ENCODE measurements at places on chromosomes 13 and 19.

GRCh38 chr13:113448885-113449692 lies 4.2 kb downstream of the ADPRHL1 start:
- DNase-seq: peak; percentile 92

GRCh38 chr19:49368711-49369358 lies 5.2 kb downstream of the DKKL1 start:
- DNase-seq: no peak

GRCh38 chr13:46178821-46179220 lies 3.2 kb downstream of the LCP1 start:
- no peak for DNase-seq

DNA sequence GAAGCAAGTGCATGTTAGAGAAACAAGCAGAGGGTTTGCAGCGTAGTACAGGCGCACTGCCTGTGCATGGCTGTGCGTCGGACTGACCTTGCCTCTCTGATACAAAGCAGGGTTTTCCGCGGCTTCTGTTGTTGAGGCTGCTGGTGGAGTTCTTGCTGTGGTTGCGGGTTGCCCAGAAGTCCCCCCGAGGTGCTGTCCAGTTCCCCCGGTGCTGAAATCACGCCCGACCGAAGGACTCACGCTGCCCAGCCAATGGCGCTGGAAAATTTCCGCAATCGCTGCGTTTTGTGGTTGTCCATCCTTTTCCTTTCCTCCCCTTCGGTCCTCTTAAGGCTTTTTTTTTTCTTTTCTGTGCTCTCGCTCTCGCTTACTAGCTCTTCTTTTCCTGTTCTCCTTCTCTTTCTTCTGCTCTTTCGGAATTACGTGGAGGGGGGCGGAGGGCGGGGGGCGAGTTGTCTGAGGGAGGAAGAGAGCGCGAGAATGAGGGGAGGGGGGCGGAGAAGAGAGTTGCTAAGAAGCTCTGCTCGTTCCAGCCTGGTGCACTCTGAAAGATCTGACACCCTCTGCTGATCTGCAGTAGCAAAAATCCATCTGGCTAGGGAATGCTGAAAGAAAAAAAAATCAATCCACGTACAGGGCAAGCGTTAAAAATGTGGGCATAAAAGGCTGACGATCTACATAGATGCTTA lies at the start of gene SLITRK1:
Gene SLITRK1, minus strand, starts transcription at position 558 of the 689 bp plus-strand sequence. CDS start 967 bp downstream, outside the sequence.
- peak; percentile 14 for DNase-seq

DNA sequence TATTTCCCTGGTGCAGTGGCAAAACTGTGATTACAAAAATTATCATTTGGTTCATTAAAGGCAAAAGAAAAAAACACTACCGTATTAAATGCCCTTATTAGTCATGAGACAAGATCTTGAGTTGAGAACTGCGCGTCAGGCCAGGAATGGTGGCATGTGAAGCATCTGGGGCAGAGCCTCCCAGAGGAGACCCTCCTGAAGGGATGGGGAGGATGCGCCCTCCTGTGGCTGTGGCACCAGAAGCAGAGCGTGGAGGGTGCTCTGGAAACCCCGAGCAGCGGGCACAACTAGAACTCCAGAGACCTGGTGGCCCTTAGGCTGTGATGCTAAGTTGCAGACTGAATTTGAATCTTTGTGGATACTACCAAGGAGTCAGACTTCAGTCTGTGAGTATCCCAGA lies 11.5 kb downstream of the CUL4A start:
- no peak for DNase-seq

DNA sequence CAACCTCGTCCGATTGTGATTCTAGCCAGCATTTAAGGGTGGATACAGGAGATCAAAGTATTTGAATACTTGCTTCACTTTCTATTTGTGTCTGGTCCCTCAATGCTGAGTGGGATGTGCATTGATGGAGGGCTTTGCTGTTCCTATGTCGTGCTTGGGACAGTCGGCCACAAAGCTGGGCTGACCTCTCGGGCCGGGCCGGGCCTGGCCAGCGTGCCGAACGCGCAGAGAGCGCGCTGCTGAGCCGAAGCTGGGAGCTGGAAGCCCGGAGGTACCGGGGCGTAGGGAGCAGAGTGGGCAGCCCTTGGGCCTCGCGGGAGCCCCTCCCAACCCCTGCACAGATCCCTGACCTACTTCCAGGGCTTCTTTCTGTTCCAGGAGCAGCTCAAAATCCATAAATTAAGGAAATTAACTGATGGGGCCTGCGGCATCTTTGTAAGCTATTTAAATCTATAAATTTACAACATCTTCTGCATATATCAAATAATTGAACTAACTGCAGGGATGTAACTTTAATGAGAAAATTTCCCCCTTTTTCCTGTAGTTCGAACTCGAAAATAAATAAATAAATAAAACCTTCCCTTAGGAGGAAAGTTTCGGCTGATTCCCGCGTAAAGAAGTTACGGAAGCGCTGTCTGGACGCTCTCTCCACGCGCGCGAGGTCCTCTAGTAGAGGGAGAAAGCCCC lies 1.8 kb upstream of the KCTD15 start:
- no peak for DNase-seq

DNA sequence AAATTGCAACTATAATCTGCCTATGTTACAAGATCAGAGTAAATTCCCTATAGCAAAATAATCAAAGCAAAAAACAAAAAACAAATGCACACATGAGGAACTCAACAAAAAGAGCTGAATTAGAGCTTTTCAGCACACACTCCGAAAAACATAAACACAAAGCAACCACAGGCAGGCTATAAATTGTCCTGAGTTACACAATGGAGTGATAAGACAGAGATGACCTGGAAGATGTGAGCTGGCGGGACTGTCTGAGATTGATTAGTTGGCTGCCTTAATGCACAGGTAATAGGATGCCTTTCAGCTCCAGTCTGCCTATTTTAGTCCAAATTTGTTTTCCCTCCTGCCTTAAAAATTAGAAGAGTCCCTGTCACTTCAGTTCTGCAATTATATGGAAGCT lies 159.0 kb upstream of the FNDC3A start:
- no peak for DNase-seq

DNA sequence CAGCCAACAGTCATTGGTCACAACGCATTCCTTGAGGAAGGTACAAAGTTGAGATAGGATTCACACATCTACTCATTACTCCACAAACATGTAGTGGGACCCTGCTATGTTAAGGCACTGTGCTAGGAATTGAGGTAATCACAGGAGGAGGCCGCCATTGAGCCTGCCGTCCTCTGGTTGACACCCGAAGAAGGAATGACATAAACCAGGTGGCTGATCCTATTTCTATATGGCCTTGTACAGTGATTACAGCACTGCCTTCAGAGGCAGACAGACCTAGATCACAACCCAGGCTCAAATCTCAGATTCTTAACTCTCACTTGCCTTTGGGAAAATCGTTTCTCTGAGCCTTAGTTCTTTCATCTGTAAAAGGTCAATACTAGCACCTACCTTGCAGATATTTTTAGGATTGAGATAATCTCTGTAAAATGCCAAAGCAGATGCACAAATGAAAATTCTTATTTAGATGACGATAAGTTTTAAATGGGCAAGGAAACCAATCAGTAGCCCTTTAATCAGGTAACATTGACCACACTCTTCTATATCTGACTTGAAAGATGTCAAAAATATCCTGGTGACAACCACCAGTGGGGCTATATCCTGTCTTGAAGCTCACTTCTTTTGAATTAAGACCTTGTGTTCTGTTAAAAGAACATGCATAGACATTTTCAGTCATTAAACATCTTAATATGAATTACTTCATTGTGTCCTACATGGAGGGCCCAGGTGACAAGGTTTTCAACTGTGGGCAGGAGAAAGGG lies 251.6 kb downstream of the KCTD12 start:
- no peak for DNase-seq

DNA sequence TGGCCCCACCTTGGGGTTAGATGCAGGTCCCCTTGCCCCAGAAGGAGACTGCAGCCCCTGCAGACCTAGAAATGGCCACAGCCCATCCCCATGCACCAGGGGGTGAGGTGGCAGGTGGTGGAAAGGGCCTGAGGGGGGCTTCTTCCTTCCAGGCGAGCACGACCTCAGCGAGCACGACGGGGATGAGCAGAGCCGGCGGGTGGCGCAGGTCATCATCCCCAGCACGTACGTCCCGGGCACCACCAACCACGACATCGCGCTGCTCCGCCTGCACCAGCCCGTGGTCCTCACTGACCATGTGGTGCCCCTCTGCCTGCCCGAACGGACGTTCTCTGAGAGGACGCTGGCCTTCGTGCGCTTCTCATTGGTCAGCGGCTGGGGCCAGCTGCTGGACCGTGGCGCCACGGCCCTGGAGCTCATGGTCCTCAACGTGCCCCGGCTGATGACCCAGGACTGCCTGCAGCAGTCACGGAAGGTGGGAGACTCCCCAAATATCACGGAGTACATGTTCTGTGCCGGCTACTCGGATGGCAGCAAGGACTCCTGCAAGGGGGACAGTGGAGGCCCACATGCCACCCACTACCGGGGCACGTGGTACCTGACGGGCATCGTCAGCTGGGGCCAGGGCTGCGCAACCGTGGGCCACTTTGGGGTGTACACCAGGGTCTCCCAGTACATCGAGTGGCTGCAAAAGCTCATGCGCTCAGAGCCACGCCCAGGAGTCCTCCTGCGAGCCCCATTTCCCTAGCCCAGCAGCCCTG lies 4.2 kb upstream of the F10 start:
- DNase-seq: no peak

GRCh38 chr19:57633832-57634131 lies 814 bp downstream of the ZNF211 start:
- no peak for DNase-seq

- DNase-seq: no peak
Measured at GRCh38 chr19:44689290-44690130, 9.4 kb upstream of the CEACAM16 start.

GRCh38 chr13:51230477-51231105 lies 8.4 kb downstream of the FAM124A start:
- no peak for DNase-seq

DNA sequence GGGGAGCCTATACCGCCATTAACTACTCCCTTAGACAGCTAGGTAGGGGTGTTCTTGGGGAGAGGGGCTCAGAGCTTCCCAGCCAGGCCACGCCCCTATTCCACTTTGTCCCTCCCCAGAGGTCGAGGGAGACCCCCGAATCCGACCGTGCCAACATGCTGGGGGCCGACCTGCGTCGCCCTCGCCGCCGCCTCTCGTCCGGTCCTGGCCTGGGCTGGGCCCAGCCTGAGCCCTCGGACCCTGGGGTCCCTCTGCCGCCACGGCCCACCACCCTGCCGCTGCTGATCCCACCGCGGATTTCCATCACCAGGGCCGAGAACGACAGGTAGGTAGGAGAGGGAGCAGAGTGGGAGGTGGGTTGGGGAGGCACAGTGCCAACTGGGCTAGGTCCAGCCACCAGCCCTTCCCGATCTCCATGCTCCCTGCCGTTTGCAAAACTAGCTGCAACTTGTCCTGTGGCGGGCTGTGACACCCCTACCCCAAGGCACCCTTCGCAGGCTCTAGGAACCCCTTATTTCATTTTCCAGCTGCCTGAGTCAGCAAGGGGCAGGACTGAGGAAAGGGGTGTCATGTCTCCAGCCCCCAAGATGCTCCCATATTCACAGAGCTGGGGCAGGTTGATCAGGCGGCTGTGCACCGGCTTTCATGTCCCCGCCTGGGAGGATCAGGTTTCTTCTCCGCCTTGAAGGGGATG lies 2.6 kb upstream of the PDE4A start:
- no peak for DNase-seq

GRCh38 chr13:23377983-23378632 lies 55.4 kb downstream of the SACS start:
- DNase-seq: no peak

DNA sequence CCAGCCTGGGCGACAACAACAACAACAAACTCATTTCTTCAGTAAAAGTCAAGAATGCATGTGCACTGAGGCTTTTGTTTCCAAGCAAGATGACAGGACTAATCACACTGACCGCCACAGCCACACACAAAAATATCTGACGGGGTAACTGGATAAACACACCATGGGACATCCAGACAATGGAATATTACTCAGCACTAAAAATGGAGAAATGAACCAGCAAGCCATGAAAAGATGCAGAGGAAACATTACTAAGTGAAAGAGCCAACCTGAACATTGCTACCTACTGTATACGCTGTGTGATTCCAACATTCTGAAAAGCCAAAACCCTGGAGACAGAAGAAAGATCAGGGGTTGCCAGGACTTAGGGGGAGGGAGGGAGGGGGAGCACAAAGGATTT lies 36.7 kb downstream of the FAAP24 start:
- DNase-seq: no peak

DNA sequence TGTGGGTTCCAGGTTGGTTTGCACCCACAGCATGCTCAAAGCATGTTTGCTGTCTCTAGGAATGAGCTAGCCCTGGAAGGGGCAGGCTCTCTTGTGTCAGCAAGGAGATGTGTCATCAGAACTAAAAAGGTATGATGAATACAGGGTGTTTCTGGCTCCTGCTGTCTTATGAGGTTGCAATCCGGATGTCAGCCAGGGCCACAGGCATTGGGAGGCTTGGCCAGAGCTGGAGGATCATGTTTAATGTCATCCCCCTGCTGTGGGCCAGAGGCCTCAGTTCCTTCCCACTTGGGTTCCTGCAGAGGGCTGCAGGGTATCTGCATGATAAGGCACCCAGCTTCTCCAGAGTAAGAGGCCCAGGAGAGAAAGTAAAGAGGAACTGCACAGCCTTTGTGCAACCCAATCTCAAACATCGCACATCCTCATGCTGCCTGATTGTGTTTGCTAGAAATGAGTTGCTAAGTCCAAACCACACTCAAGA lies 193.6 kb downstream of the COL4A1 start:
- DNase-seq: no peak

DNA sequence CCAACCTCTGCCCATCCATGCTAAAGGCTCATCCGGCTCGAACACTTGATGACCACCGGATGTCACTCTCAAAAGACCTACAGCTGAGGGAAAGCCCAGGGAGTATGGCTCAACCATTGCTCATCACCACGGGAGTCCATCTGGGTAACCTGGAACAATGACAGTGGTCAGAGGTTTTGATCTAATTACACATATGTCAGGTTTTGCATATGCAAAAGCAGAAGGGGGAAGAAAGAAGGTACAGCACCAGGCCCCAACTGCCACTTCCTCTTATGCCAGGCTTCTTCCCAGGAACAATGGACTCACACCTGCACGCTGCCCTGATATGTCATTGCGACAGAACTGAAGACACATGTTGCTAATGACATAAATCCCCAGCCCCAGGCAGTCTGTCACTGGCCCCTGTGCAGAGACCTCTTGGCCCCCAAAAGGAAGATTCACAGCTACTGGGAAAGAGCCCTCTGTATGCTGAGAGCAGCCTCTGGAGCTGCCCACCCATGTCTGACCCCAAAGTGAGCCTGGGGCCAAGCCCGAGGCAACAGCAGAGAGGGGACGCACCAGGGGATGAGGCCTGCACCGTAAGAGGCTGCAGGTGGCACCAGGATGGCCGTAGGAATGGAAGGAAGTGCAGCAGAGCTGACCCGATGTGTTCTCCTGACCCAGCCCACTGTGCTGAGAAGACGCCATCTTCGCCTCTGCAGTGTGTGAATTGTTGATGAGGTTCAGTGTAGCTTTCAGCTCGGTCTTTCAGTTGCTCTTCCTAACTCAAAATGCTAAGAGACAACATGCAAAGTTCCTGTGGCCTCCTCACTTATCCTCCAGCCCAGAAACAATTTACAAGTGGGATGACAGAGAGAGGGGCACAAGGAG lies 26.3 kb downstream of the EPS15L1 start:
- DNase-seq: no peak

GRCh38 chr13:111201304-111201940 lies 86.3 kb downstream of the ARHGEF7 start:
- no peak for DNase-seq

- no peak for DNase-seq
Measured at GRCh38 chr19:39370735-39371134, 20.2 kb downstream of the PAF1 start.

GRCh38 chr19:49014123-49014869 lies 2.6 kb downstream of the LHB start:
- no peak for DNase-seq

GRCh38 chr19:53196777-53197396 lies 3.7 kb upstream of the ZNF665 start:
- DNase-seq: no peak
